ENCODE measurements at places on chromosomes 1 and 21.

- DNase-seq = no peak
These were observed 9.3 kb upstream of the SSBP3 start for GRCh38 chr1:54415533-54415932.

GRCh38 chr1:15788624-15789301, 18.7 kb downstream of the UQCRHL start:
- DNase-seq = no peak

DNA sequence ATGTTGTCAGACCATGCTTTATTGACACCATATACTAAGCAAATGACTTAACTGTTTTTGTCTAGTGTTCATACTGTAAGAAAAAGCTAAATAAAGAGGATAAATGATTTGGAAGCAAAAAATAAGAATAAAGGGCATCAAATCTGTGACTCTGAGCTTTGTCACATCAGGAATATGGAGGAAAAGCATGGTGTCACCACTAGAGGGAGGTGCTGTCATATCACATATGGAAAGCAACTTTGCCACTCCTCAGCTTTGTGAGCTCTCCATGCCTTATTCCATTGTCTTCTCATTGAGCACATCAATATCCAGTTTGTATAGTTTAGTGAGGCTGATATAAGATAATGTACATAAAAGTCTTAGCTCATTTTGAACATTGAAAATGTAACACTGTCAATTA, 20.8 kb upstream of the GBP1 start:
- peak; percentile 27 for DNase-seq

- DNase-seq = no peak
These were observed 15.1 kb downstream of the ZBTB8B start for GRCh38 chr1:32480003-32480402.

GRCh38 chr21:40754466-40754865, 92.5 kb downstream of the DSCAM start:
- DNase-seq = no peak

GRCh38 chr1:24051206-24051945, 60.6 kb downstream of the MYOM3 start:
- no peak for DNase-seq

Data from T-helper 9 cell (primary cell).